Omental fat pad (tissue), 4 donors: ENCODE measurements at places on chromosomes 1 and 21. TPM values are rescaled to one million over a fixed set of nuclear protein-coding genes. Genes with fewer than 3 reads are reported as not detected.

C8A gene
- not detected for total RNA-seq

SLFNL1 gene
- 0.37 TPM for total RNA-seq

ARTN gene
- total RNA-seq: 0.19 TPM

FAM78B gene
- 1.9 TPM for total RNA-seq

DNA sequence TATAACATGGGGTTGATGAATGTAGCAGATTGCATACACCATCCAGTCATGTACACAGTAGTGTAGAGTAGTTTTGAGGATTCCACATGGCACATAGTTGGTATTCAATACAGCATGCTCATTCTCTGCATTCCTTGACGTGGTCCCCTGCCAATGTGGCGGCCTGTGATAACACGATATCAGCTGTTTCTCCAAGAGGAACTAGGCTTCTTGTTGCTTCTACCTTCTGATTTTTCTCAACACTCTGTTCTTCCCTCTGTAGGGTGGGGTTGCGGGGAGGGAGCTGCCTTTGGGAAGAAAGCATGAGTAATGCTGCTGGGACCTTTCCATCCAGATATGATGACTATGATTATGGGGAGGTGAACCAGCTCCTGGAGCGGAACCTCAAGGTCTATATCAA is 19.4 kb downstream of the SESN2 start:
- DNase-seq: no peak

DNA sequence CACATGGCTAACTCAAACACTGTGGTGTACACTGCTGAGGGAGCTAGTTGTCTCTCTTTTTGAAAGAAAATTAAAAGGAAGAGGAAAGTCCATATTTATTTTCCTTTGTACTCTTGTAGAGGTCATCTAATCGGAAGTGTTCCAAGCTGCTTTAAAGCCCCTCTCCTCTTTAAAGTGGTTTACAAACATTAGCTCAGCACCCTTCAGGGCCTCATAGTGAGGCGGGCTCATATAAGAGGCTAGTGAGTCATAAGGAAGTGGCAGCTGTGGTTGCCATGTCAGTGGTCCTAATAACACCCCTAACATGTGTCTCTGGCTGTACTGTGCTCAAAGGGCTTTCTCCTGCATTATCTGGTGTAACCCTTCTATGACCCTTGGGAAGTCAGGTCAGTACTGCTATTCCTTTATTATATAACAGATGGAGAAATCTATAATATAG is 104.4 kb upstream of the SERBP1 start:
- no peak for DNase-seq

DNA sequence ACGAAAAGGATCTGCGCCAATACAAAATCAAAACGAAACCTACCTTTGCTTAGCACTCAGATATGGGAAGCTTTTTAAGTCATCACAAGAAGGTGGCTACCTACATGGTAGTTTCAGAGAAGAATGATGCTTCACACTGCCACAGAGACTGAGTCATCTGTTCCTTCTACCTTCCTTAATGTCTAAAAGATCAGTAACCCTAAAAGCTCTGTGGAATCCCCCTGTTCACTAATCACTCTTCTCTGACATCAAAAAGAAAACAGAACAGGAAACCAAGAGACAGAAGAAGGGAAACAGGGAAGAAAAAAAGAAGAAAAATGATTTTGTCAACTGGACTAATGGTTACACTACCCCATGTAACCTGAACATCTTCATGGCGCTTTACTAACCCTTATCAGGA is 177.2 kb downstream of the SMYD3 start:
- DNase-seq: no peak

DNA sequence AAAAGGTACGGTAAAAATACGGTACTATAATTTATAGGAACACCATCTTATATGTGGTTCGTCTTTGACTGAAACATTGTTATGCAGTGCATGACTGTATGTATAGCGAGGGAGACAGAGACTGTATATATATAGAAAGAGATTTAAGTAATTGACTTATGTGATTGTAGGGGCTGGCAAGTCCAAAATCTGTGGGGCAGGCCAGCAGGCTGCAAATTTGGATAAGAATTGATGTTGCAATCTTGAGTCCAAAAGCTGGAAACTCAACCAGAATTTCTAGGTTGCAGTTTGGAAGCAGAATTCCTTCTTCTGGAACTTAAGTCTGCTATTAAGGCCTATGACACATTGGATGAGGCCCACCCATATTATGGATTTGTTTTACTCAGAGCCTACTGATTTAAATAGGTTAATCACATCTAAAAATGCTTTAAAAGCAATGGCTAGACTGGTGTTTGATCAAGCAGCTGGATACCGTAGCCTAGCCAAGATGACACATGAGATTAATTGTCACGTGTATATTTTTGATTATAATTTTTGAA is 42.0 kb downstream of the LAMC1 start:
- DNase-seq: no peak

- DNase-seq: no peak
Measured at GRCh38 chr1:238191170-238191569, 300.4 kb upstream of the ZP4 start.

GRCh38 chr21:36209626-36210171 is 53.1 kb downstream of the DOP1B start:
- no peak for DNase-seq
